Stimulated activated CD8-positive, alpha-beta memory T cell treated with anti-CD3 and anti-CD28 coated beads, Interleukin-7, amount 100 ng/mL, for 1 hour (primary cell): ENCODE measurements at places on chromosomes 13 and 19.

GRCh38 chr13:72696579-72696978, 30.9 kb downstream of the MZT1 start:
- DNase-seq, result no peak

GRCh38 chr13:93316841-93317240, 90.2 kb downstream of the GPC6 start:
- DNase-seq, result no peak

- no peak for DNase-seq
Measured at GRCh38 chr13:84443463-84443862, 561.2 kb upstream of the SLITRK1 start.

- DNase-seq, result no peak
Measured at GRCh38 chr13:85316506-85317025, 482.7 kb downstream of the SLITRK6 start.
